Heart right ventricle (tissue), 16 donors: ENCODE measurements at places on chromosomes 6 and 20. TPM values are rescaled to one million over a fixed set of nuclear protein-coding genes. Genes with fewer than 3 reads are reported as not detected.

The ADGRF4 gene
- 0.01 TPM for polyA plus RNA-seq

The SEL1L2 gene
- 0.95 TPM for polyA plus RNA-seq

The SCGN gene
- polyA plus RNA-seq: 2.0 TPM

The CRISP3 gene
- not detected for polyA plus RNA-seq

The MOG gene
- 0.19 TPM for polyA plus RNA-seq

The PROKR2 gene
- polyA plus RNA-seq: not detected

The MYH7B gene
- 962 TPM for polyA plus RNA-seq

The APOM gene
- polyA plus RNA-seq: 3.2 TPM
